Activated naive CD8-positive, alpha-beta T cell treated with anti-CD3 and anti-CD28 coated beads for 36 hours (primary cell): ENCODE measurements at places on chromosomes 16 and 17.

DNA sequence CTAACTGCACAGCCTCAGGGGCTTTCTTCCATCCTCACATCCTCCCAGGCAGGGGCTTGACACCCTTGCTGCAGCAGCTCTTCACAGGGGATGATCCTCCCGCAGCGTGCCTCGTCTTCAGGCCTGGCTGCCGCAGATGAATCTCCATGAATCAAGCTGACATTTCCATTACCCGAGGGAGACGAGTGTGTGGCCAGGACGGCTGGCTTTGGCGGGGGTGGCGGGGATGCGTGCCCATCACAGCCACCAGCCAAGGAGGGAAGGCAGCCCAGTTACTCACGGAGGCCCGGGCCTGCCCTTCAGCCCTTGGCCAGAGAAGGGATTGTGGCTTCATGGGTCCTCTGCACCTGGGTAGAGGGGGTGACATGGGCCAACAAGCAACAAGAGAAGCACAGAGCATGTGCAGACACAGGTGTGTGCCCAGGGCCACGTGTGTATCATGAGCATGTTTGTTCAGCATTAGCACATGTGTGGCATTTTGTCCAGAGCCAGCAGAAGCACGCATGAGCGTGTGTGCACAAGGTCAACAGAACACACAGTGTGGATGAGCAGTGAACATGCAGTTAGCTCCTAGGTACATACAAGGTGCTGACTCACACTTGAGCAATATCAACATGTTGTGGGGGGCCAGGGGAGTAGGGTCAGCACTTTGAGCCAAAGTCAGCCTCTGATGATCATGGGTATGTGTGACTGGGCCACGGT lies 236.4 kb downstream of the KATNIP start:
- no peaks in the 10 kb centered on the region for H3K4me1 ChIP-seq
- DNase-seq = no peak
- no peak overlapping the region for H3K27ac ChIP-seq
- H3K36me3 ChIP-seq = no peaks in the 10 kb centered on the region
- H3K27me3 ChIP-seq = no peaks in the 10 kb centered on the region

GRCh38 chr16:80580109-80580832 lies 39.5 kb downstream of the DYNLRB2 start:
- H3K27ac ChIP-seq = peak overlapping the region; percentile 95
- no peaks in the 10 kb centered on the region for H3K27me3 ChIP-seq
- peaks cover 4% of the 10 kb centered on the region for H3K36me3 ChIP-seq
- H3K4me3 ChIP-seq = peak overlapping the region; percentile 77

DNA sequence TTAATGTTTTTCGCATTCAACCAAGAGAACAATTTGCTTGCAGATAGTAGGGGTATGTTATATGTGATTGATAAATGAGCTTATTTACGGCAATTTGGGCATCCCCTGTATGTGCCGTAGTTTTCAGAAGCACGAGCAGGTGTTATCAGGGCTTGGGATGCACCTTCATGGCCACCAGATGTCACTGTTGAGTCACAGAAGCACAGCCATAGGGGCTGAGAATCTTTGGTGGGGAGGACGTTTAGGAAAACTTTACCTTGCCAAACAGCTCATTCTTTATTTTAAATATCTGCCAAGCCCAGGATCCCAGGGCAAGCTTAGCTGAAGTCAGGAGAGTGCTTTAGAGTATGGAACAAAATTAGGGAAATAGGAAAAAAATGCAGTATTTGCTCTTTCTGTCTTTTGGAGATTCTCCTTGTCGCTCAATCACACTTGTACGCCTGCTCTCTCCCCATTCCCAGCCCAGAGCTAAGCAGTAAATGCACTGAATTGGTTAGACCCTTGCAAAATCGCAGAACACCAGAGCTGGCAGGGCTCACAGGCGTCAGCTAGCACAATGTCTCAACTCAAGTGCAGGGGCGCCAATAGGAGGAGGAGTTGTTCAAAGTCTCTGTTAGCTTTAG lies 93.6 kb upstream of the MPHOSPH6 start:
- no peak overlapping the region for H3K4me3 ChIP-seq
- no peaks in the 10 kb centered on the region for H3K4me1 ChIP-seq
- H3K27ac ChIP-seq = no peak overlapping the region
- peak; percentile 38 for DNase-seq
- H3K27me3 ChIP-seq = peaks cover 20% of the 10 kb centered on the region

- no peaks in the 10 kb centered on the region for H3K27me3 ChIP-seq
- no peak overlapping the region for H3K27ac ChIP-seq
- DNase-seq = no peak
- H3K4me1 ChIP-seq = no peaks in the 10 kb centered on the region
- H3K4me3 ChIP-seq = no peak overlapping the region
Observed at GRCh38 chr17:81995463-81996231, 18.2 kb downstream of the ASPSCR1 start.

DNA sequence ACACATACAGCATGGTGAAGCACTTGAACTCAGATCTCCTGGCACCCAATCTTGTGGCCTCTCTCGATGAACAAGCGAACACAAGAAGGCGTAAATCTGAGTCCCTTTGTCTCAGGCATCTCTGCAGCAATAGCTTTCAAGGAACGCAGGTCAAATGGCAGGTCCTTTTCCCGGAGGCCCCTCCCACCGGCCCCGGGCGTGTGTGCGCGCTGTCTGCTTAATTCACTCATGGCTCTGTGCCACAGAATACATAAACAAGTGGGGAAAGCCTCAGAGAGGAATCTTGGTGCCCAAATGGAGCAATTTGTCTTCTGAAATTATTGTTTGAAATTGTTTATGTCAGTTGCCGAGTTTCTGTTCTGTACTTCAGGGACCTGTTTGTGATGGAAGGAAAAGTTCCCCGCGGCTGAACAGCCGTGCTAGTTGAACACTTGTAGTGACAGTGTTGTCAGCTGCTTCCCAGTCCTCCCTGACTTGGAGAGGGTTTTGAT lies 14.8 kb downstream of the MYOCD start:
- H3K4me3 ChIP-seq = no peak overlapping the region
- no peaks in the 10 kb centered on the region for H3K36me3 ChIP-seq
- no peak overlapping the region for H3K27ac ChIP-seq
- DNase-seq = no peak

DNA sequence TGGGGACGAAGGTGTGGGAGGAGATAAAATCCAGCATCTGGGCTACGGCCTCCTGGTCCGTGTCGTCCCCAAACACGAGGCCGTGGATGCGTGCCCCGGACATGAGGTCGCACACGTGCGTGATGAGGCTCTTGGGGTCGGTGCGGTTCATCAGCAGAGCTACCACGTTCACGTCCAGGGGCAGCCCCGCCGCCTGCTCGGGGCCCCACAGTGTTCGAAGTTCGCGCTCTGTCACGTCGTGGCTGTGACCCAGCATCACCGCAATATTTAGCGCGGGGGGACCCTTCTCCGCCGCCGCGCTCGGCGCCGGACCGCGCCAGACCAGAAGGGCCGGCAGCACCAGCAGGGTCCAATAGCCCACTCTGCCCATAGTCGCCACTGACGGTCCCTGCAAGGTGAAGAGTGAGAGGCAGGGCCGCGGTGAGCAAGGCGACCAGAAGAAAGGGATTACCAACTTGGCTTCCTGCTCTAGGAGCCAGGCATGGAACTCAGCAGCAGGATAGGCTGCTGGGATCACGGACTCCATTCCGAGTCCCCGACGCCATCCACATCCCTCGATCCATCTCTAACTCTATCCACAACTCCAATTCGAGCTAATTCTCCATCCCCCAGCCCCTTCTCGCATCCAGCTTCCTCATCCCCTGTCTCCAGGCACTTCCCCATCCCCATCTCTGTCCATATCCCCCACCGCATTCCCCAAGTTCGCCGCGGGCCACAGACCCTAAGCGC lies 2.0 kb downstream of the GRIN2A start:
- H3K27me3 ChIP-seq = peaks cover 69% of the 10 kb centered on the region
- H3K27ac ChIP-seq = no peak overlapping the region
- H3K36me3 ChIP-seq = no peaks in the 10 kb centered on the region
- peaks cover 11% of the 10 kb centered on the region for H3K4me1 ChIP-seq
- DNase-seq = no peak

- peaks cover 14% of the 10 kb centered on the region for H3K36me3 ChIP-seq
- H3K27me3 ChIP-seq = no peaks in the 10 kb centered on the region
- H3K4me3 ChIP-seq = no peak overlapping the region
- H3K4me1 ChIP-seq = peaks cover 34% of the 10 kb centered on the region
- no peak for DNase-seq
- no peak overlapping the region for H3K27ac ChIP-seq
Observed at GRCh38 chr17:64219571-64219970, 43.5 kb downstream of the TEX2 start.

- H3K4me1 ChIP-seq = no peaks in the 10 kb centered on the region
- DNase-seq = no peak
- H3K4me3 ChIP-seq = no peak overlapping the region
- no peak overlapping the region for H3K27ac ChIP-seq
- peaks cover 21% of the 10 kb centered on the region for H3K27me3 ChIP-seq
Observed at GRCh38 chr17:9850151-9850550, 24.4 kb downstream of the GLP2R start.

- no peak overlapping the region for H3K4me3 ChIP-seq
- H3K36me3 ChIP-seq = no peaks in the 10 kb centered on the region
- peaks cover 29% of the 10 kb centered on the region for H3K27me3 ChIP-seq
- H3K4me1 ChIP-seq = no peaks in the 10 kb centered on the region
- no peak overlapping the region for H3K27ac ChIP-seq
- DNase-seq = no peak
Observed at GRCh38 chr17:19558946-19559345, 25.3 kb downstream of the SLC47A1 start.

DNA sequence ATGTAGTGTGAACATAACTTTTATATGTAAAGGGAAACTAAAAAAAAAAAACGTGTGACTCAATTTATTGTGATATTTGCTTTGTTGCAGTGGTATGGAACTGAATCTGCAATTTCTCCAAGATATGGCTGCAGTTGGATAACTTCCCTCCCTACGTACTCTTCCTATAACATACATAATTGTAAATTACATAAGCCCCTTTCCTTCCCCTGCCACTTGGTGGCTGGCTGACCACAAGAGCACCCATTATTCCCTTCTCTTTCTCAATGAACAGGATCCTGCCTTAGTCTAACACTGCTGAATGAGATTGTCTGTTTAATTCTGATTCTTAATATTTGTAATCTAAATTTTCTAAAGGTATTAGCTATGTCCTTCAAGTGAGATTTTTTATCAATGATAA lies 27.8 kb downstream of the CCL4 start:
- no peak for DNase-seq
- H3K4me1 ChIP-seq = peaks cover 11% of the 10 kb centered on the region
- no peak overlapping the region for H3K27ac ChIP-seq
- no peak overlapping the region for H3K4me3 ChIP-seq
- H3K27me3 ChIP-seq = peaks cover 20% of the 10 kb centered on the region

- peak overlapping the region; percentile 95 for H3K27ac ChIP-seq
- H3K4me3 ChIP-seq = peak overlapping the region; percentile 40
Observed at GRCh38 chr16:23950898-23951297, 115.1 kb downstream of the PRKCB start.

DNA sequence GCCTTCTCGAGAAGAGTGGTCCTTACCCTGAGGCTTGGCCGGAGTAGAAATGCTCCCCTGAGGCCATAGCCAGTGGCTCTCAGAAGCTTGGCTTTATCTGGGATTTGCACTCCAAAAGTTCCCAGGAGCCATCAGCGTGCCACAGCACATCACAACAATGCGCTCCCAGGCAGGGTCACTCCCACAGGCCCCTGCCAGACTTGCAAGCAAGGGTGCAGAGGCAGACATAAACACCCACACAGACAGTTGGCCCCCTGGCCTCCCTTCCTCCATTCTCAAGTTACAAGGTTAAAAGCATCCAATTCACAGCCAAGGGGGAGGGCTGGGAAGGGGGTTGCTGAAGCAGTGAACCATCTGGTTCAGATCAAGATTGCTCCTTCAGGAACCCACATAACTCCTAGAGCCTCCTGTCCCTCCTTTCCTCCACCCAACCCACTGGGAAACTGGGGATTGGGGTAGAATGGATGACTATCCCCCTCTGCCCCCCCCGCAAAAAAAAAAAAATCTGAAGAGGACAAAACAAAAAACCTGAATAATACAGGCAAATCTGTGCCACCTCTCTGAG lies 1.8 kb downstream of the ST3GAL2 start:
- peaks cover 52% of the 10 kb centered on the region for H3K4me1 ChIP-seq
- H3K27me3 ChIP-seq = no peaks in the 10 kb centered on the region
- H3K4me3 ChIP-seq = peak overlapping the region; percentile 96

DNA sequence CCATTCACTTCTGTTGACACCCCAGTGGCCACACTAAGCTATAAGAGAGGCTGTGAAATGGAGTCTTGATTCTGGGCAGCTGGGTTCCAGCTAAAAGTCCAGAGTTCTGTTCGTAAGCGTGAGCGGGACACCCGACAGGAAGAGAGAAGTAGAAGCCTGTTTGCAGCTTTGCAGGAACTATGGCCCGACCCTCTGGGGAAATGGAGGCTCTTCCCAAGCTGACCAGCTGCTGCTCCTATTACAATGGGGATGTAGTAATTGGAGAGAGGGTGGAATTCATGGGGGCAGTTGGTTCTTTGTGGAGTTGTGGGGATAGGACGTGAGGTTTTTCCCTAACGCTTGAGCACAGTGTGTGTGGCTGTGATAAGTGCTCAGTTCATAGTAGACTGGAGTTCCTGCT lies 28.4 kb downstream of the UBALD1 start:
- peaks cover 5% of the 10 kb centered on the region for H3K27me3 ChIP-seq
- H3K36me3 ChIP-seq = no peaks in the 10 kb centered on the region
- no peak overlapping the region for H3K4me3 ChIP-seq
- peaks cover 4% of the 10 kb centered on the region for H3K4me1 ChIP-seq
- no peak for DNase-seq
- H3K27ac ChIP-seq = no peak overlapping the region

DNA sequence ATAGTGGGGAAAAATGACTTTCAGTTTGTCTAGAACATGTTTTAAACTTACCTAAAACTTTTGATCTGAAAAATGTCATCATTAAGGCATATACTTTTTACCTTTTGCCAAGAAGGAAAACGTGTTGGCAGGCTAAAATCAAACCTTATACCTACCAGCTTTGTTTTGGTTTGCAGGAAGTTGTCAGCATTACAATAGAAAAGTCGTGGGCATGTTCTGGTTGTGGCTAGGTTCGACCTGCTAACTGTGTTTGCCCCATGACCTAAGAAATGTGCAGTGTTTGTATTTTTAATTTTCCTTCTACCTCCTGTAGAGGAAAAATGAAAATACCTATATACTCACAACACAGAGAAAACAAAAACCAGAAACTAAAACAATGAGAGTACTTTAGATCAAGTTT lies 13.0 kb downstream of the SKAP1 start:
- H3K4me3 ChIP-seq = peak overlapping the region; percentile 30
- peaks cover 79% of the 10 kb centered on the region for H3K4me1 ChIP-seq
- no peak for DNase-seq
- H3K27me3 ChIP-seq = no peaks in the 10 kb centered on the region
- H3K36me3 ChIP-seq = peaks cover 28% of the 10 kb centered on the region

DNA sequence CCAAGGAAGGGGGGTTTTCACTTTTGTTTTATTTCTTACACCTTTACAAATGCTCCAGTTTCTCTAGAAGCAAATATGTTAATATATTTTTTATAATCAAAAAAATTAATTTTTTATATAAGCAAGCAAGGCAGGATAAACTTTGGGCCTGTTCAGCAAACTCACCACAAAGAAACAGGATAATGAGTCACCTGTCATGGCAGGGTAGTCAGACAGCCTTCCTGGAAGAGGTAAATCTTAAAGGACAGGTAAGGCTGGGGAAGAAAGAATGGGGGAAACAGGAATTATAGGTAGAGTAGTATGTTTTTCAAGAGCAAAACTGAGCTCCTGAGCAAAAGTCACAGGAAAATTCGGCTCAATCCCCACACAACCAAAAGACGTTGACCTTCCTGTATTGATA lies 186.3 kb upstream of the SOX9 start:
- no peaks in the 10 kb centered on the region for H3K36me3 ChIP-seq
- no peak overlapping the region for H3K27ac ChIP-seq
- H3K27me3 ChIP-seq = no peaks in the 10 kb centered on the region
- no peak overlapping the region for H3K4me3 ChIP-seq
- no peaks in the 10 kb centered on the region for H3K4me1 ChIP-seq

GRCh38 chr16:56362706-56363105 lies 62.6 kb downstream of the AMFR start:
- no peak overlapping the region for H3K4me3 ChIP-seq
- H3K4me1 ChIP-seq = peaks cover 19% of the 10 kb centered on the region
- H3K27me3 ChIP-seq = no peaks in the 10 kb centered on the region
- H3K27ac ChIP-seq = no peak overlapping the region
- H3K36me3 ChIP-seq = peaks cover 9% of the 10 kb centered on the region
- no peak for DNase-seq
